ENCODE measurements at places on chromosomes 7 and 10.

DNA sequence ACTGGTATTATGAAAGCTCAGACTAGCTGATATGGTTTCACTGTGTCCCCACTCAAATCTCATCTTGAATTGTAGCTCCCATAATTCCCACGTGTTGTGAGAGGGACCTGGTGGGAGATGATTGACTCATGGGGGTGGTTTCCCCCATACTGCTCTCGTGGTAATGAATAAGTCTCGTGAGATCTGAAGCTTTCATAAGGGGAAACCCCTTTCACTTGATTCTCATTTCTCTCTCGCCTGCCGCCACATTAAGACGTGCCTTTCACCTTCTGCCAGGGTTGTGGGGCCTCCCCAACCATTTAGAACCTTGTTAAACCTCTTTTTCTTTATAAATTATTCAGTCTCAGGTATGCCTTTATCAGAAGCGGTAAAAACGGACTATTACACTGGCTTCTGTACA, 40.3 kb downstream of the COL13A1 start:
- DNase-seq = no peak

GRCh38 chr10:72226418-72227027, 10.4 kb upstream of the ASCC1 start:
- no peak for DNase-seq

DNA sequence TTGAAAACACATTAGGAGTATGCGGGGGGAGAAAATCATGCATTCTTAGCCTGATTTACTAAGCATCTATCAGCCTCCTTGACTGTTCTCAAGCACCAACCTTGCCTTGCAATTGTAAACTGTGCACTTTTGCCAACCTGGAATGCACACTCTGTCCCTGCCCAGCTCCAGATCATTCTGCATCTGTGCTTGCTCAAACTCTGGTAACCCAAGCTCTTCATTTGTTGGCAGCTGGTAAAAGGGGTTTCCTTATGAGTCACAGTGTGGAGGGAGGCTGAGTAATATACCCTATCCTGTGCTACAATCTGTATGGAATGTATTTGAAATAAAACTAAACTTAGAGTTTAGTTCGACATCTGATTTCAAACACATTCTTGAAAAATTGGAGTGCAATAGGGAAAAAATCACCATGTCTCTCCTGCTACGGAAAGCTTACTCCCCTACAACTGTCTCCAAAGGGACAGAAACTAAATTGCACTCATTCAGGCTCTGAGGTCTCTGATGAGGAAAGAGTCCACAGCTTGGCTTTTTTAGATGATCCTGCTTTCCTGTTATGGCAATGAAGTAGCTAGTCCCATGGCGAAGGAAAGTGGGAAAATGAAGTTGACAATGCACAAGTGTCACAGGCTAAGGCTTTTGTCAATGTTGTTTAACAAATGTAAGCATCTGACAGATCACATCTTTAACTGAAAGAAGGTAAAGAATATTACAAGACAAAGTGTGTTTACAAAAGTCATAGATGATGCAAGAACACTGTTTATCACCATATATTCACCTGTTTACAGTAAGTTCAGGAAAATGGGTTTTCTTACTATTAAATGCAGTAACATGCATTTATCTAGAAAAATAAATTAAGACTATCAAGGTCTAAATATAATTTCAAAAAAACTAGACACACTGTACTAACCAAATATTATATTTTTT, 61.9 kb downstream of the TES start:
- DNase-seq = no peak

DNA sequence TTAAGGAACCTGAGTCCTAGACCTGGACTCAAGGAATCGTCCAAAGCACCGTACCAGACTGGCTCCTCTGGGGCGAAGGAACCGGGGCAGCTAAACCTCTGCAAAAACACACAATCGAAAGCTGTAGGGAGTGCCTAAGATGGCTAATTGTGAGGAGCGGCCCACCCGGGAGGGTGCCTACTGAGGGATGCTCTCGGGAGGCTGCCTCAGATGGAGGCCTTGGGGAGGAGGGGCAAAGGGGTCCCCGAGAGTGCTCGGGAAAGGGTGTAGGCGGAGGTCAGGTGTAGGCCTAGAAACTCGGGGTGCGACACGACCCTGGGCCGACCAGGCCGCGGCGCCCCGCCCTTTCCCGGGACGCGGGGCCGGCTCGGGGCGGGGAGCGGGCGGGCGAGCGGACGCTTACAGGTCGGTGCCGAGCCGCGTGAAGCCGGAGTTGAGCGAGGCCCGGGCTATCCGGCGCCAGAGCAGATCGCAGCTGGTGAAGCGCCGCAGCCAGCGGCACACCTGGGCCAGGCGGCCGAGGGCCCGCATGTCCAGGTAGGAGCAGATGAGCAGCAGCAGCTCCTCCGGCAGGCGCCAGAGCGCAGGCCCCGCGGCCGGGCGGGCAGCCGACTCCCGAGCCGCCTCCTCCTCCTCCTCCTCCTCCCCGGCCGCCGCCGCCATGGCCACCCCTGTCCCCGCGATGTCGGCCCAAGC, 844 bp downstream of the FBXW4 start:
- DNase-seq = peak; percentile 51

DNA sequence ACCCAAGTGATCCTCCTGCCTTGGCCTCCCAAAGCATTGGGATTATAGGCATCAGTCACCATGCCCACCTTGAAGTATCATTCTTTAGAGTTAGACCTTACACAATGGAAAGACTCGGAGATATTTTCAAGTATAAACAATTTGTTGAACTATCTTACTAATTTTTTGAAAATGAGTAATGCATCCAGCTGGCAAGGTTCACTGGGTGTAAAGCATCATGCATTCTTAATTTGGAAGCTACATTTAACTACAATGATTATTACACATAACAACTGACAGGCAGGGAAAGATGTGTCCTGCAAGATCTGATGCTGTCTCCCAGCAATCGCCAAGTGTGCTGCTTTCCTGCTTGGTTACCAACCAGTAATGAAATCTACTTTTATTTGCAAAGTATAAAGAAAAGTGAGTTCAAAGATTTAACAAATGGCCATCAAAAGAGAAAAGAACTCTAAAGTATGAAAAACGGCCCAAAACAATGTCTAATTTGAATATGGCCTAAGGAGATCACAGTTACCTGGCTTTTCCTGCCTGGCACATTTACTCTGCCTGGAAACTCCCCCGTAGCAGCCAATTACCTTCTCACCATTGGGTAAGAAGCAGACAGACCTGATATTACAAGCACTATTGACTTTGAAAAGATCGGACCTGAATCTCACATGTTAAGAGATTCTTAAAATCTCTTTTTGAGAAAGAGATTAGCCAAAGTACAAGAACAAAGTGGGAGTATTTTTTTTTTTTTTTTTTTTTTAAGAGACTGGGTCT, 59.3 kb upstream of the NMT2 start:
- DNase-seq = no peak

GRCh38 chr10:35396560-35397434, 60.5 kb downstream of the CCNY start:
- no peak for DNase-seq
